SK-N-SH (cell line): ENCODE measurements at places on chromosomes 4 and X. TPM values are rescaled to one million over a fixed set of nuclear protein-coding genes. Genes with fewer than 3 reads are reported as not detected.

Gene AMBN
- not detected in 2 replicates for polyA plus RNA-seq

Gene SOWAHB
- polyA plus RNA-seq, result 0.05 and 0.06 TPM in 2 replicates

Gene NAA11
- polyA plus RNA-seq, result not detected in 2 replicates

Gene FHDC1
- 0.02 and 0.03 TPM in 2 replicates for polyA plus RNA-seq

Gene GAGE1
- not detected in 2 replicates for polyA plus RNA-seq

Gene CXCL3
- polyA plus RNA-seq, result 0.31 and 0.34 TPM in 2 replicates

Gene GPR119
- not detected in 2 replicates for polyA plus RNA-seq

Gene NR3C2
- polyA plus RNA-seq, result 0.02 and 0.03 TPM in 2 replicates

Gene F8
- polyA plus RNA-seq, result 2.5 and 4.2 TPM in 2 replicates

Gene ZDHHC15
- 0.02 and 0.03 TPM in 2 replicates for polyA plus RNA-seq

GRCh38 chr4:24143741-24144140, 253.9 kb upstream of the PPARGC1A start:
- no peak overlapping the region for H3K4me3 ChIP-seq
- no peaks in the 10 kb centered on the region for H3K36me3 ChIP-seq
- no peak for DNase-seq
- no peak overlapping the region for H3K27ac ChIP-seq

DNA sequence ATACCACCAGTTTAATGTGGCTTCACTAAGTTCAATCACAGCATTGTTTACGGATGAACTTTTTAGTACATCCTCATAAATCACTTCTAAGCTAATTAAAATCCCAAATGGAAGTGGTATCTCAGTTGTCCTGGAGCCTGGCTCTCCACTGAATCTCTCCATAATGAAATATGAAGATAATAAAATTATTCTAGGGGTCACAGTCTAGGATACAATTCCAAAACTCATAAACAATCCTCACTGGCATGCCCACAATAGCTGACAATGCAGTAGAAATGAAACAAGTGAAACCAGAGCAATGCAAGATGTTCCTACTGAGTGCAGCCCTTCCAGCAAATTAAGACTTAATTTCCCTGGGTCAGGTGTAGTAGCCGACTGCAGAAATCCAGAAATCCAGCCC, 47.3 kb upstream of the FAM9B start:
- no peak for DNase-seq
- H3K4me1 ChIP-seq, result no peaks in the 10 kb centered on the region
- no peak overlapping the region for H3K4me3 ChIP-seq
- H3K27ac ChIP-seq, result no peak overlapping the region
- H3K36me3 ChIP-seq, result no peaks in the 10 kb centered on the region
- no peaks in the 10 kb centered on the region for H3K27me3 ChIP-seq

- no peak overlapping the region for H3K4me3 ChIP-seq
- H3K27me3 ChIP-seq, result no peaks in the 10 kb centered on the region; the same call in 1 of the 2 replicates
- H3K4me1 ChIP-seq, result no peaks in the 10 kb centered on the region
- H3K36me3 ChIP-seq, result no peaks in the 10 kb centered on the region
Measured at GRCh38 chr4:110793381-110793801, 170.5 kb upstream of the PITX2 start.

DNA sequence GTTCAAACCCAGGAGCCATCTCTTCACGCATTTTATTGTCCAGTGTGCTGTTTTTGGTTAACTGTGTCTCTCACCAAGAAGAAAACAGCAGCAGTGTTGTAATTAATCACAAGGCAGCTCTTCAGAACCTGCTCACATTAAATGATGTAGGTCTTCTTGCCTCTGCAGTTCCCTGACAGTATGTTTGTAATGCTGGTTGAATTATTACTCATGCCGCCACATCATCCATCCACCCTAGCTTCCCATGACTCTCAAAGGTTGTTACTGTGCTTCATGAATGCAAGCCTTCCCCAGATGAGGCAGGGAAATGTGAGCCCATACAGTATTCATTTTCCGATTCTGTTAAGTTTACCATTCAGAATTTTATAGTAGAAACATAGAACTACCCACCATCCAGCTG, 17.4 kb downstream of the TLR10 start:
- no peak overlapping the region for H3K27ac ChIP-seq
- no peaks in the 10 kb centered on the region for H3K4me1 ChIP-seq
- H3K27me3 ChIP-seq, result no peaks in the 10 kb centered on the region
- no peak overlapping the region for H3K4me3 ChIP-seq

DNA sequence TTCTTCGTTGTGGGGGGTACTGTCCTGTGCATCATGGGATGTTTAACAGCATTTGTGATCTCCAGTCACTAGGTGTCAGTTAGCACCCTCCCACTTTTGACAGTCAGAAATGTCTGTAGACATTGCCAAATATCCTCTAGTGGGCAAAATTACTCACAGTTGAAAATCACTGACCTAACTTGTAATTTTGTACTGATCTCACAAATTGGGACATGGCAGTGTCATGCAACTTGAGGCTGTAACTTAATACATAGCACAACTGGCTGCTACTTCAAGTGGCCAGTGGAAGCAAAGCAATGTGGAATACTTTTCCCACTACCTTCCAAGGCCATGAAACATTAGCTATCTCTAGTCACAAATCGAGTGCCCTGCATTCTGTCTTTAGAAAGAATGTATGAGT, 23.2 kb upstream of the TSPAN7 start:
- H3K27ac ChIP-seq, result no peak overlapping the region
- no peaks in the 10 kb centered on the region for H3K4me1 ChIP-seq
- no peaks in the 10 kb centered on the region for H3K27me3 ChIP-seq
- H3K36me3 ChIP-seq, result no peaks in the 10 kb centered on the region
- H3K4me3 ChIP-seq, result no peak overlapping the region

DNA sequence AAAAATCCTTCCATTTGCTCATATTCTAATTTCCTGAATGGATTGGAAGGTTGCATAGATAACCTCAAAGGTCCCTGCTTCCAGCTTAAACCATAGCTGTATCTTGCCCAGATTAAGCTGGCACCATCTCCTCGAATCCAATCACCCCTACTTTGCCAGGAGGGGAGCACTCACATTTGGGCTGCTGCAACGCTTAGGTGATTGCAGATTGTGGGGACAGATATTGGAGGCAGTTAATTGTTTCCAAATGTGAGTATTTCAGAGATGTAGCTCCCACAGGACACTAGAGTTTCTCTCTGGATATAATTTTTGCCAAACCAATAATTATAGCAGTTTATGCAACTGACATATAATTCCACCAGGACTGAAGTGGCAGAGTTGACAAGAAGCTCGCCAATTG, 53.5 kb upstream of the ACSL1 start:
- H3K4me3 ChIP-seq, result no peak overlapping the region
- no peaks in the 10 kb centered on the region for H3K27me3 ChIP-seq
- H3K36me3 ChIP-seq, result no peaks in the 10 kb centered on the region
- peak; percentile 54 for DNase-seq
- peak overlapping the region; percentile 45; the same call in 1 of the 2 replicates for H3K27ac ChIP-seq
- no peaks in the 10 kb centered on the region for H3K4me1 ChIP-seq

DNA sequence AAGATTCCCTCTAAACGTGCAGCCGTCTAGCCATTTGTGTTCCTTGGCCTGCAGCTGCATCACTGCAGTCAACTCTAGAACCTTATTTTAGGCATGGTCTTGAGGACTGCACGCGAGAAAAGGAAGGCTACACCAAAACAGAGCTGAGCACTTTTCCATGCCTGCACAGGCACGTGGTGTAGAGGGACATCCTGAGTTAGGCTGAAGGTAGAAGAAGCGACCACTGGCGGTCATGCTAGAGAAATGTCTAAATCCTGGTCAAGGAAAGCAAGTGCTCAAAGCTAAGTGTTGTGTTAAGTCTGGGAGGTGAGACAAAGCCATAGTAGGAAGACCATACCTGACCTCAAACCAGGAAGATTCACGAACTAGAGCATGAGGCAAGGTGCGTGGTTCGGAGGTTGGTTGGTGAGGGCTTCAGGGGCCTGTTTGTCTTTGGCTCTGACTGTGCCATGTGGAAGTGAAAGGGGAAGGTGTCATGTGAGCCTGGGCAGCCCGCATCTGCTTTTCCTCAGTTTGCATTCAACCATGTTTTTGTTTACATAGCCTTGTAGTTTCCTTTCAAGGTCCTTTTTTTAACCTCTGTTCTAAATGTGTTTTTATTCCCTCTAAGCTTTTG, 203.8 kb downstream of the AASDH start:
- H3K27me3 ChIP-seq, result no peaks in the 10 kb centered on the region
- H3K36me3 ChIP-seq, result no peaks in the 10 kb centered on the region
- H3K4me3 ChIP-seq, result no peak overlapping the region
- no peak overlapping the region for H3K27ac ChIP-seq
- no peak for DNase-seq

- peak within 1 kb of the TSS; percentile 32 for H3K4me3 ChIP-seq
- H3K36me3 ChIP-seq, result no peaks in the 10 kb centered on the region
- H3K27me3 ChIP-seq, result peaks cover 38% of the 10 kb centered on the region
- DNase-seq, result peak; percentile 75
- H3K27ac ChIP-seq, result no peak within 1 kb of the TSS
- H3K4me1 ChIP-seq, result no peaks in the 10 kb centered on the region; the same call in 1 of the 2 replicates
Measured at GRCh38 chrX:34656842-34657725, at the start of gene TMEM47. TMEM47 (minus strand) TSS chrX:34657285; CDS start chrX:34657029, 256 bp downstream.

DNA sequence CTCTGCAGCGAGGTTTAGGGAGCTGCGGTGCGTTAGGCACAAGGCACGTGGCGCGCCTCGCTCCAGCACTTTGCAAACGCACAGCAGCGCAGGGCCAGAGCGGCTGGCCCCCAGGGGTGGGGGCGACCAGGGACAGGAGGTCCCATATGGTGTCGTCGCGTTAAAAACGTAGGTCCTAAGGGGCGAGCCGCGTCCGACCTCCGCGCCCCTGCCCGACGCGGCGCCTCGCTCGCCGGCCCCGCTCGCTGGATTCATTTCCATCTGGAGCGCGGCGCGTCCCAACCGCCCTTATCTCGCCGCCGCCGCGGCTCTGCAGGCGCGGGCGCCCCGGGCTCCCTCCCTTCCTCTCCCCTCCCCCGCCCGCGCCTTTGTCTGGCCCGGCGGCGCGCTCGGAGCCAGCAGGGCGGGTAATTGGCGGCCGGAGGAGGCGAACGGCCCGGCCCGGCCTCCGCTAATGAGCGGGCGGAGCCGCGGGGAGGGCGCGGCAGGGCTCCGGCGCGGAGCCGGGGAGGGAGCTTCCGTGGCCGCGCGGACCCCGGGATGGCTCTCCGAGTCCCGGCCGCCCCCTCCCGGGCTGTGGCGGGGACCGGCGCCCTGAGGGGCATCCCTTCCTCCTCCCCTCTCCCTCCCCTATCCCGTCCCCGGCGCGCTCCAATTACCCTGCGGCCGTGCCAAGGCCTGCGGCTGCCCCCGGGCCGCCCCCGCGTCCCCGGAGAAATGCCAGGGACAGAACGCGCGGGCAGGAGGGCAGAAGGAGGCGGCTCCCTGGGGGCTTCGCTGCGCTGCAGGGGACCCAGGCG, 409.0 kb downstream of the BCOR start:
- no peaks in the 10 kb centered on the region for H3K36me3 ChIP-seq
- H3K4me3 ChIP-seq, result peak overlapping the region; percentile 46
- peak; percentile 89 for DNase-seq
- peaks cover 20% of the 10 kb centered on the region for H3K4me1 ChIP-seq
- no peak overlapping the region for H3K27ac ChIP-seq
- H3K27me3 ChIP-seq, result peaks cover 5% of the 10 kb centered on the region; the same call in 1 of the 2 replicates

DNA sequence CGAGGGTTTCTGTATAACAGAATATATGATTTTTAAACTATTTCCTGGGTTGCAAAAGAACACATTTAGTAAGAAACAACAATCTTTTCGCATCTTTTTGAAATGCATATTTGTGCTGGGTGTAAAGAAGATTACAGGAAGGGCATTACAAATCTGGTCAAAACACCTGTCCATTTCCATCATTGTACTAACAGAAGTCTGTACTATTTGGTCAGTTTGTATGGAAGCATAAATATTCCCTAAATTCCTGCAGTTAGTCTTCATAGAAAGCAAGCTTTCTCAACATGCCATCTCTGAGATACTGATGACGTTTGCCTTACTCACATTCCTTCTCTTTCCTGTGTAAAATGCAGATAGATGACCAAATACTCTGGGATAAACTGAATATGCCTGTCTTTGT, 203.3 kb downstream of the NWD2 start:
- H3K4me1 ChIP-seq, result no peaks in the 10 kb centered on the region
- H3K27me3 ChIP-seq, result peaks cover 49% of the 10 kb centered on the region
- DNase-seq, result no peak
- no peaks in the 10 kb centered on the region for H3K36me3 ChIP-seq
- H3K27ac ChIP-seq, result no peak overlapping the region

GRCh38 chr4:77286906-77287305, 129.9 kb downstream of the CCNG2 start:
- no peaks in the 10 kb centered on the region for H3K36me3 ChIP-seq
- no peaks in the 10 kb centered on the region for H3K27me3 ChIP-seq
- no peak for DNase-seq
- no peak overlapping the region for H3K4me3 ChIP-seq

DNA sequence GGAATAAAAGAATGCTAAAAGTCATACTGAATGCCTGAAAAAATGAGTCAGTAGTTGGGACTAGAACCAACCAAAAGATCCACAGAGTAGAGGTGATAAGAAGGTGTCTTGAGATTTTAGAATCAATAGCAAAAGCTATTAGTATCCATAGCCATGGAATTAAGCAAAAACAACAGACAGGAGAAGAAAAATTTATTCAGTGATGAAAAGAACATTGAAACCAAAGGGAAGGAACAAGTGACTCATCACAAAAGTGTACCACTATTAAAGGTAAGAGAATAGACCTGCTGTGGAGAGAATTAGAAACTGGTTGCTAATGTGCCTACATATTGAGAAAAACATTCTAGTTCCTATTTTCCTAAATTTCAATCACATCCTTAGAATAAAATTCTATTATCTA, 182.0 kb upstream of the NEIL3 start:
- no peak overlapping the region for H3K4me3 ChIP-seq
- peaks cover 9% of the 10 kb centered on the region for H3K36me3 ChIP-seq
- DNase-seq, result no peak
- H3K27me3 ChIP-seq, result no peaks in the 10 kb centered on the region
- H3K4me1 ChIP-seq, result no peaks in the 10 kb centered on the region
- no peak overlapping the region for H3K27ac ChIP-seq

DNA sequence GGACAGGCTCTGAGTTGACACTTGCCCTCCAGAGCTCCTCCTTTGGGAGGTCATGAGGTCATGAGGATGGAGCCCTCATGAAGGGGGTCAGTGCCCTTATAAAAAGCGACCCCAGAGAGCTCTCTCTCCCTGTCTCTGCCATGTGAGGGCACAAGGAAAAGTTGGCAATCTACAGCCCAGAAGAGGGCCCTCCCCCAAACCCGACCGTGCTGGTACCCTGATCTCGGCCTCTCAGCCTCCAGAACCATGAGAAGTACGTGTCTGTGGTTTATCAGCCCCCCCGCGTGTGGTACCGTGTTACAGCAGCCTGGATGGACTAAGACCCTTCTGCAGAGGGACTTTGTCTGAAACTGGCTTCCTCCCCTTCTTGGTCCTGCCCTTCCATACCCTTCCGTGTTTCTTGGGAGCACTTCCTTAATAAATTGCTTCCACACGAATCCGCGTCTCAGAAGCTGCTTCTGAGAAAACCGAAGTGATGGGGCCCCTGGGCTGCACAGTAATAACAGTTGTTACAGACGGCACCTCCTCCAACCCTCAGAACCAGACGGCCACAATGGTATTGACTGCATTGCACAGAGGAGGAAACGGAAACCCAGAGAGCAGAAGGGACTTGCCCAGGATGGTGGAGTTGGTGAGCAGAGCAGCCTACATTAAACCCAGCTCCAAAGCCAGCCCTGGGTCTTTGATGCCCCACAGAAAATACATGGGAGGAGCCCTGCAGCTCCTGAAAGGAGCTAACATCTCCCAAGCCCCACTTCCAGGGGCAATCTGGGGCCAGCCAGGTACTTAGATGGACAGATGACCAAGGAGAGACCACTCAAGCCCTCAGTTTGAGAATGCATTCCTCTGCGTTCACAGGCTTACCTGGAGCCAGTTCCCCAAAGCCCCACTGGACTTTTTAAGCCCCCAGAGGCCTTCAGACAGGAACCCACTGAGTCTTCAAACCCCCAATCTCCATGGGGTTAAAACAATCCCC, 242.7 kb downstream of the BCOR start:
- H3K27me3 ChIP-seq, result no peaks in the 10 kb centered on the region; the same call in 1 of the 2 replicates
- H3K4me1 ChIP-seq, result peaks cover 32% of the 10 kb centered on the region; the same call in 1 of the 2 replicates
- no peak for DNase-seq

GRCh38 chr4:177574446-177574845, 132.2 kb upstream of the AGA start:
- no peaks in the 10 kb centered on the region for H3K36me3 ChIP-seq
- no peak for DNase-seq
- no peak overlapping the region for H3K27ac ChIP-seq
- peaks cover 7% of the 10 kb centered on the region; the same call in 1 of the 2 replicates for H3K4me1 ChIP-seq
- no peak overlapping the region for H3K4me3 ChIP-seq
